ENCODE measurements at places on chromosomes 2 and 18.

GRCh38 chr2:2879071-2879470, 498.5 kb downstream of the EIPR1 start:
- DNase-seq = no peak

DNA sequence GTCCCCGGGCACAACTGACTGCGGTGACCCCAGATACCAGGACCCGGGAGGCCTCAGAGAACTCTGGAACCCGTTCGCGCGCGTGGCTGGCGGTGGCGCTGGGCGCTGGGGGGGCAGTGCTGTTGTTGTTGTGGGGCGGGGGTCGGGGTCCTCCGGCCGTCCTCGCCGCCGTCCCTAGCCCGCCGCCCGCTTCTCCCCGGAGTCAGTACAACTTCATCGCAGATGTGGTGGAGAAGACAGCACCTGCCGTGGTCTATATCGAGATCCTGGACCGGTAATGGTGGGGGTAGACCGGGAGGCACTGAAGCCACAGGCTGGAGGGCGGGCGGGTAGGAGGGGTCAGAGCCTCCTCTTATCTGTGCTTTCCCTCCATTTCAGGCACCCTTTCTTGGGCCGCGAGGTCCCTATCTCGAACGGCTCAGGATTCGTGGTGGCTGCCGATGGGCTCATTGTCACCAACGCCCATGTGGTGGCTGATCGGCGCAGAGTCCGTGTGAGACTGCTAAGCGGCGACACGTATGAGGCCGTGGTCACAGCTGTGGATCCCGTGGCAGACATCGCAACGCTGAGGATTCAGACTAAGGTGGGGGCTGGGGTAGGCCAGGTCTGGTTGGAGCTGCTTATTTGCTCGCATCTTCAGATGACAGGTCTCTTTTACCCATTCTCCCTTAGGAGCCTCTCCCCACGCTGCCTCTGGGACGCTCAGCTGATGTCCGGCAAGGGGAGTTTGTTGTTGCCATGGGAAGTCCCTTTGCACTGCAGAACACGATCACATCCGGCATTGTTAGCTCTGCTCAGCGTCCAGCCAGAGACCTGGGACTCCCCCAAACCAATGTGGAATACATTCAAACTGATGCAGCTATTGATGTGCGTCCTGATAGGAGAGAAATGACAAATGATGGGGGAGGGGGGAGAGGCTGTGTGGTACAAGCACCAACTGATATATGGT, 780 bp downstream of the HTRA2 start:
- peak; percentile 57 for DNase-seq

DNA sequence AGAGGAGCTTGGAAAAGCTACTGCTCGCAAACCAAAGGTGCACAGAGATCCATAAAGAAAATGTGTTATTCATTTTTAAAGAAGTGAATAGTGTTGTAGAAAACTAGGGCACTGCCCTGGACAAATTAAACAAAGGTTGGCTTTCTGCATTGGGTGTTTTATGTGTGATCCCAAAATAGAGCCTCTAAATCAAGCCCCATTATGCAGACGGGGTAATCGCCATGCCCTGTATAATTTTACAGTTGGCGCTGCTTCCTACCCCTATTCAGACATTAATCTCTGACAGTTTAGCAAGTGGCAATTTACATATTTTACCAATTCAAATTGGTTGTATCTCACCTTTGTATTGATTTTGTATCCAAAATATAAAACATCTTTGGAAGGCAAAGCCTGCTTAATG, 109.1 kb downstream of the PID1 start:
- DNase-seq = no peak

GRCh38 chr18:76420898-76421684, 74.0 kb downstream of the ZNF516 start:
- DNase-seq = no peak

DNA sequence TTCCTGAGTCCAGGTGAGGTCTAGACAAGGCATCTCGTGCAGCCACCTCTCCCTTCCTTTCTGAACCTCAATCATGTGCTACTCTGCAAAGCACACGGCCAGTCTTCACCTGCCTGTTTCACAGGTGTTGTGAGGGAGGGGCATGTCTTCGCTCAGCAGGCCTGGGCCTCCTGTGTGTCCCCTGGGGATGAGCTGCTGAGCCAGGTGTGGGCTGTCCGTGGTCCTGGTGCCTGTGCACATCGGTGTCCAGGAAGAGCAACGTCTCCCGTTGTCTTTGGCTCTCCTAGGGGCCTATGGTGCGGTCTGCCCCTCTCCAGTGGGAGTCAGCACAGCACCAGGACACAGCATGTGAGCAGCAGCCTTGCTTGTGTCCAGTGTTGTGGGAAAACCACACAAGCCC, 16.7 kb downstream of the ARHGEF4 start:
- no peak for DNase-seq

GRCh38 chr18:23934252-23934651, 80.3 kb upstream of the TTC39C start:
- DNase-seq = no peak

DNA sequence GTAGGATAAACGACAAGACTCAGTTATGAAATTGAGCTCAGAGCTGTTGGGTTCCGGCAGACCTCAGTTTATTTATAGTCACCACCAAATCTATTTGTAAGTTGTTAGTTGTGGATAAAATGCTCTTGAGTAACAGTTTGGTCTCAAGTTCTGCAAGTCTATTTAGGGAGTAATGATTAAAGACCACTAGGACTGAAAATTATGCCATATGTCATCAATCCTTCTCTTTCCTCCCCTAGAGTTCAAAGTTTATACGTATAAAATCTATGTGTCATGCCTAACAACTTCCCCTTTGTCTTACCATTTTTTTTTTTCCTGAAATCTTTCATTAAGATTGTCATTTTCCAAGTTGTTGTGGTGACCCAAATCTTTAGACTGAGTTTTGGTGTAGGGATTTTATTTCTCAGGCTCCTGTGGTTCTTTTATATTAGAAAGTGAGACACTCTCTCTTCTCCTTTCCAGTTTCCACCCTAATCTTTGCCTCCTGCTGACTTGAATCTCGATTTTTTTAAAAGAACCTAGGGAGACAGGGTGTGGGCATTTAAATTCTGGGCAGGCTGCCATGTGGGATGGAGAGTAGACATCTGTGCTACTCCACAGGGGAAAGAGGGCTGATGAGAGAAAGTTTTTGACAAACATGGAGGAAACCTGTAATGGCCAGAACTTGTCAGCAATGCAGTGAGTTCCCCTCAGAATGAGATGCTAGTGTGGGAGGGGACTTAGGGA, 51.0 kb downstream of the LAMA3 start:
- peak; percentile 22 for DNase-seq

GRCh38 chr2:60440079-60440766, 113.2 kb downstream of the BCL11A start:
- DNase-seq = no peak

GRCh38 chr2:149513461-149513860, 74.1 kb downstream of the MMADHC start:
- no peak for DNase-seq

DNA sequence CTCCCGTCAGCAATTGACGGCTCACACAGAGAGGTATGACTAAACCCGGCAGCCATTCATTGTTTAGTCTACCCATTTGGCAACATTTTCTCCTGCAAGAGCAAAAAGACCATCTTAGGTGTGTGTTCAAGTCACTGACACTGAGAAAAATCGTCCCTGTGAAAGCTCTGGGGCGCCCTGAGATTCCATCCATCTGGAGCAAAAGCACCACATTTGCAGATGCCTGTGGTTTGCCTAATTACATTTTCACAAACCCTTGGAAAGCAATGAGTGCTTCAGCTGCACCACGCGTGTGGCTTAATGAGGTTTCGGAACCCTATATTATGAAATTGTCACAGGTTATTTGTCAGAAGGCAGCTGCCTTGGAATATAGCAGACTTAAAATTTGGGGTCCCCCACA, 110.7 kb upstream of the PTPRM start:
- DNase-seq = no peak

DNA sequence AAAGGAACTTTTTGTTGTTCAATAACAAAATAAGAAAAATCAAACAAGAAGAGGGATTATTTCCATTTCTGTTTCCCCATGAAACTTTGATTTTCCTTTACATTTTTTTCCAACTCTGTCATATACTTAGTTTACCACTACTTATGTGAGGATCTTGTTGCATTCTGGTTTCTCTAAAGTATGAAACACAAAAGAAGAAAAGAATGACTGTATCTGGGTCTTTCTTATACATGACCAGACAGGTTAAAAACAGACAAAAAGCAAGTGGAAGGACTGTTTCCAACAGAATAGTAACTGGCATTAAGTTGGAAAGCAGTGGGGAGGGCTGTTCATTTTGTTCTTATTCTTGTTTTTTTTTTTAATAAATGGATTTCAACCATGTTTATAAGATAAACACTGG, 1207.8 kb upstream of the FAM98A start:
- DNase-seq = no peak

DNA sequence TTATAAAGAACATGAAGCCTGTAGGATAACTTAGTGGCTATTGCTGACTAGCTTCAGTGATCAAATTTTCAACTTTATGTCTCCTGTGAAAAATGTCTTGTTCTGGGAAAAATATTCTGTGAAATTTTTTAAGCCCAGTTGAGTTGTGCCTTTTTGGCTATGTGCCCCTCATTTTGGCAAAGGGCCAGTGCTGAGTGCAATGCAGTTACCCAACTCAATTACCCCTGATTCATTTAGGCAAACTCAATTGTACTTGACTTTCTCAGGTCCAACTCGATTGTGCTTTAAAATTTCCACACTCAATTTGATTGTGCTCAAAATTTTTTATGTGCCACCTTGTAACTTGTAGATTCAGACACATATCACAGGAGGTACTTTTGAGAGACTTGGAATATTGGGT, 548.8 kb upstream of the NRP2 start:
- DNase-seq = no peak

- no peak for DNase-seq
Measured at GRCh38 chr2:214577769-214578168, 166.9 kb downstream of the VWC2L start.

- DNase-seq = no peak
Measured at GRCh38 chr2:6254441-6254840, 562.3 kb downstream of the SOX11 start.

DNA sequence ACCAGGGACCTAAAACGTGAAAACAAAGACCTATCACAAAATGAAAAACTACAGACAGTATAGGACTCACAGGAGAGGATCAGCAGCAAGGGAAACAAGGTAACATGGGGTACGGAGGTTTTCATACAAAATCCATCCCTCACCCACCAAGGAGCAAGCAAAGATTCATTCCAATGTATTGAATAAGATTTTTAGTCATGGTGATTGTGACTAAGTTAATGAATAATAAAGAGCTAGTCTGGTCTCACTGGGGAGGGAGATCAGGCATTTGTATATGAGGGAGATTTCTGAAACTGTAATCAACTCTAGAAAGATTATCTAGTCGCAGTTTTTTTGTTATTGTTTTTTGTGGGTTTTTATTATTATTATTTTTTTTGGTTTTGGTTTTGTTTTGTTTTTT, 336.5 kb upstream of the MMADHC start:
- DNase-seq = peak; percentile 24

Measured in AG08395 (cell line).